Liver (tissue), 10 donors: ENCODE measurements at places on chromosomes 7 and 10. TPM values are rescaled to one million over a fixed set of nuclear protein-coding genes. Genes with fewer than 3 reads are reported as not detected.

- no peak overlapping the region for H3K27ac ChIP-seq
- DNase-seq = no peak
- no peaks in the 10 kb centered on the region for H3K4me1 ChIP-seq
Measured at GRCh38 chr7:133572843-133573242, 320.0 kb downstream of the EXOC4 start.

GRCh38 chr10:119133949-119134348 is 30.0 kb downstream of the DENND10 start:
- no peaks in the 10 kb centered on the region for H3K27me3 ChIP-seq
- DNase-seq = no peak
- no peak overlapping the region for H3K4me3 ChIP-seq

DNA sequence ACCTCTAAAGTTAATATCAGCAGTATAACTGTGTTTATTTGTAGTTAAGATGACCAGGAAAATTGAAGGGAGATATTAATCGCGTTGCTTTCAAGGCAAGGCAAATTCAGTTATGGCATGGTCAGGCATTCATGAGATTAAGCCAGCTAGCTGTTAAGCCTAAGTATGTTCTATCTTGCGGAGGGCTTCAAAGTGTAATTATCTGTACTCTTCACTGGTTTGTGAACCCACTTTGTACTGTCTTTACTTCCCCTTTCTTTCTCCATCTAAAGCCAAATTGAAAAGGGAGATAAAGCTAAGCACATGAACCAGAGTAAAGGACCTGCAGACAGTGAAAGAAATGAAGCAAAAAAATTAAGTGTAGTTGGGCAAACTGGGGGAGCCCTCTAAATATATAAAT is 483.1 kb upstream of the NRP1 start:
- no peak for DNase-seq
- no peak overlapping the region for H3K4me3 ChIP-seq
- H3K27ac ChIP-seq = no peak overlapping the region

DNA sequence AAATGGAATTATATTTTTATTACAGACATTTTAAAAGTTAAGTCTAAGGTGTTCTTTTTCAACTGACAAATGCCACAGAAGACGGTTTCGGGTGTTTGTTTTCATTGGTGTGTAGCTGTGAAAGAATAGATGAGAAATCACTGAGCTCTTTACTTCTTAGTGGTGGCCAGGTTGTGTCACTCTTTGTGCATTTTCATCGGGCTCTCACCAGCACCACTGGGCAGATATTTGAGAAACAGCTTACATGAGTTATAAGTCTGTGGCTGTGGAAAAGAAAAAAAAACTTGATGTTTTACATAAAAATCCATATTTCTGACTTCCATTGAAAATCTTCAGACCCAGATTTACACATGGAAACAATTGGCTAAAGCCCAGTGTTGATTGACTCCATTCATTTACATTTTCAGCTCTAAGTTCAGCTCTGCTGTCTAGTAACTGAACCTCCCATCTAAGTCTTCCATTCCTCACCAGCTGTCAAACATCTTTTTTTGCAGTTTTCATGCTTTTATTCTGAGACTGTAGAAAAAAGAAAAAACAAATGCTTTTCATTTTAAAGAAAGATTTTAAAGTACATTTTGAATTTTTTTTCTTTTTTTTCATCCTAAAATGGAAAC is 22.3 kb downstream of the CABCOCO1 start:
- DNase-seq = no peak
- H3K27ac ChIP-seq = no peak overlapping the region

Gene MMP21
- 0.37 TPM for total RNA-seq

DNA sequence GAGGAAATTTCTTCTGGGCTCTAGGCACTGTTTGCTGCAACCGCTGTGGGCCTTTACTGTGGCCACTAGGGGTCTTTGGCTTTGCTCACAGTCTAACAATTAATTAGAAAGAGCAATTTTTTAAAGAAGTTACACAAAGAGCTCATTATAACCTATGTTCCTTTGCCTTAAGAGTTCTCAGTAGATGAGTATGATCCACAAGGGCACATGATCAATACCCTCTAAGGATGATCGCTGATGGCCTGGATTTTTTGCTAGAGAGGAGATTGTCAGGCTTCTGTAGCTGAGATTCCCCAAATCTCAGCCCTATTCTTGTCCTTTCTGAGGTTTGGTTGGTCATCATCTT is 80.8 kb upstream of the RHOBTB1 start:
- H3K36me3 ChIP-seq = no peaks in the 10 kb centered on the region
- no peak overlapping the region for H3K27ac ChIP-seq
- no peaks in the 10 kb centered on the region for H3K27me3 ChIP-seq
- H3K4me1 ChIP-seq = no peaks in the 10 kb centered on the region
- no peak for DNase-seq
- H3K4me3 ChIP-seq = no peak overlapping the region

GRCh38 chr7:36214608-36215456 is 61.8 kb downstream of the EEPD1 start:
- H3K4me3 ChIP-seq = no peak overlapping the region
- no peaks in the 10 kb centered on the region for H3K27me3 ChIP-seq
- no peak for DNase-seq
- no peaks in the 10 kb centered on the region for H3K36me3 ChIP-seq
- no peak overlapping the region for H3K27ac ChIP-seq
- no peaks in the 10 kb centered on the region for H3K4me1 ChIP-seq

GRCh38 chr10:71528371-71529206 is 131.9 kb downstream of the CDH23 start:
- DNase-seq = no peak
- H3K27me3 ChIP-seq = no peaks in the 10 kb centered on the region
- H3K4me1 ChIP-seq = peaks cover 15% of the 10 kb centered on the region
- no peak overlapping the region for H3K27ac ChIP-seq
- no peaks in the 10 kb centered on the region for H3K36me3 ChIP-seq
- no peak overlapping the region for H3K4me3 ChIP-seq

DNA sequence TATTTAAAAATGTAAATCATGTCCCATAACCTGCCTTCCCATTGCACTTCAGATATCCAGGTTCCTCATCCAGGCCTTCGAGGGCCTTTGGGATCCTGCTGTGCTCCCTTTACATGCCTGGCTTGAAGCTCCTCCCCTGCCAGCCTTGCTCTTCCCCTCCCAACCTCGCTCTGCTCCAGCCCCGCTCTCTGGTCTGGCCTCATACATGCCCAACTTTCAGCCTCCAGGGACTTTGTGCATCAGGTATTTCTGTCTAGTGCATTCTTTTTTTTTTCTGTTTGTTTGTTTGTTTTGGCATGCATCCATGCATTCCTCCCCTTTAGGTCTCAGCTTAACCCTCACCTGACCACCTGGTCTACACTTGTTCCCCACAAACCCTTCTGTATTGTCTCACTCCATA is 160.3 kb downstream of the SNX10 start:
- H3K27me3 ChIP-seq = no peaks in the 10 kb centered on the region
- no peaks in the 10 kb centered on the region for H3K4me1 ChIP-seq
- H3K36me3 ChIP-seq = no peaks in the 10 kb centered on the region
- no peak overlapping the region for H3K4me3 ChIP-seq
- no peak overlapping the region for H3K27ac ChIP-seq
- no peak for DNase-seq

GRCh38 chr7:98085674-98086073 is 21.0 kb upstream of the LMTK2 start:
- no peak overlapping the region for H3K4me3 ChIP-seq
- H3K4me1 ChIP-seq = no peaks in the 10 kb centered on the region
- DNase-seq = no peak
- no peak overlapping the region for H3K27ac ChIP-seq
- H3K27me3 ChIP-seq = no peaks in the 10 kb centered on the region

Gene MKX
- total RNA-seq = not detected
